Activated T-cell treated with anti-CD3 and anti-CD28 coated beads for 4 hours (primary cell): ENCODE measurements at places on chromosomes 11 and 22.

DNA sequence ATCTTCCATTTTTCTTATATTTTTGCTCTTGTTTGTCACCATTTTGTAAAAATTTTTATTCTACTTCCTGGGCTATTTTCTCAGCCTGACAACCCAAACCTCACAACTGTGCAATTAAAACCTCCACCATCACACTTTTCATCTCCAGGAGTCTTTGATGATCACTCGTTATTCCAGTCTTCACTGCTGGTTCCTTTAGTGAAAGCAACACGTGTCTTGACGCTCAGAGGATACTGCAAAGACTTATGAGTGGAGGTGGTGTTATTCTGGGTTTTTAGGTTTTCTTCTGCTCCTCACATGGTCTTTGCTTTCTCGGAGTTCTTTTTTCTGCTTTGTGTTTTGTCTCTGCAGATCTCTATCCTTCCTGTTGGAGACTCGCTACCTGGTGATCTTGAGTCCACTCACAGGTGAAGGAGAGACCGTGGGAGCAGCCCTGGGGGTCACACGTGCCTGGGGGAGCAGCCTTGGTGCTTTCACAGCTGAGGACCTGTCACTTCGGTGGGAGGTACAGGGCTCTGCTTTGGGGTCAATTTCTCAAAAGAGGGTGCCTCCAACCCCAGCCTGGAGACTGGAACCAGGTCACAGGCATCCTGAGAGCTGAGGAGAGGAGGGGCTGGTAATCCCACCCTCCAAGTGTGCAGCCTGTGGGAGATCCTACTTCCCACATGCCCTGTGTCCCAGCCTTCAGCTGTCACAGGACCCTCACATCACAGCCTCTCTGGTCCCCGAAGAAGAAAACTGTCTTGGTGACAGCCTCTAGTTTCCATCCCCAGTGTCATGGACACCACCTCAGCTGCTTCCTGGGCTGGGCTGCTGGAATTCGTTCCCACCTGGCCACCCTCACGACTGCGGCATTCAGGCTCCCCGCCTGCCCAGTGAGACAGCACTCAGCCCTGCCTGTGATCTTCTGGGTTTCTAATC lies 11.0 kb downstream of the SULT4A1 start:
- DNase-seq: no peak

- no peak for DNase-seq
These were observed 140.4 kb downstream of the WNT7B start for GRCh38 chr22:45836418-45837169.

DNA sequence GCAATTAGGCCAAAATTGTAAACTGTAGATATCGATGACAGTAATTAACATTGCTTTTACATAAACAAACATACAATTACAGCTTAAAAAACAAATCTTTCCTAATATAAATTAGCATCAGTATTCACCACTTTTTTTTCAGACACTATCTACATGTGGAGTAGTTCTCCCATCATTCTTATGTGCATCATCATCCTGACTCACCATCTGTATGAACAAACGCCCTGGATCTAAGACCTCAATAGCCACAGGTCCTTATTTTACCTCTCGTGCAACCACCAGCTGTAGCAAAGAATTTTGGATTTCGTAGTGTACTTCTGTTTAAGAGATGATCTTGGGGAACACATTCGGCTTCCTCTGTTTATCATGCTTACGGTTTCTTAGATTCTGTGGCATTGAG lies 551.9 kb upstream of the KIRREL3 start:
- DNase-seq: no peak

- no peak for DNase-seq
These were observed 19.1 kb downstream of the ARHGEF17 start for GRCh38 chr11:73326929-73327811.

- DNase-seq: no peak
These were observed 304.2 kb downstream of the BRD1 start for GRCh38 chr22:49523374-49524008.

- no peak for DNase-seq
These were observed 70.1 kb downstream of the ARL14EP start for GRCh38 chr11:30393012-30393411.

- DNase-seq: no peak
These were observed 37.1 kb downstream of the NUCB2 start for GRCh38 chr11:17313349-17314231.

GRCh38 chr22:37062702-37063381 lies 11.3 kb downstream of the KCTD17 start:
- no peak for DNase-seq

DNA sequence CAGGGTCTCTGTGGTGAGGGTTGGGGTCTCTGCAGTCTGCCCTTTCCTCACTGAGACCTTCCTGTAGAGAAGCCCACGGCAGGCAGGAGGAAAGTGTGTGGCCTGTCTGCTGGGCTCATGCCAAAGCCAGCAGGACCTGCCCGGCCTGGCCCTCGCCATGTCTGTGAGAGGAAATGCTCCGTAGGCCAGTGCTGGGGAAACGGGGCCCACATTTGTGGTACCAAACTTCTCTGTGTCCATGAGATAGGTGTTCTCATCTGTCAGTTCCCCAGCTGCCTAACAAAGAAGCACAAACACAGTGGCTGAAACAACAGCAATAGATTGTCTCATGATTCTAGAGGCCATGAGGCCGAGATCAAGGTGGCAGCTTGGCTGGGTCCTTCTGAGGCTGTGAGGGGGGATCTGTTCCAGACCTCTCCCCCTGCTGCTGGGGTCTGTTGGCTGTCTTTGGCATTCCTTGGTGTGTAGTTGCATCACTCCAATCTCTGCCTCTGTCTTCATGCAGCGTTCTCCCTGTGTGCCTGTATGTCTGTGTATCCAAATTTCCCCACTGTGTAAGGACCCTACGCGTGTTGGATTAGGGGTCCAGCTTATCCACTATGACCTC lies 772.5 kb downstream of the TBC1D22A start:
- no peak for DNase-seq

DNA sequence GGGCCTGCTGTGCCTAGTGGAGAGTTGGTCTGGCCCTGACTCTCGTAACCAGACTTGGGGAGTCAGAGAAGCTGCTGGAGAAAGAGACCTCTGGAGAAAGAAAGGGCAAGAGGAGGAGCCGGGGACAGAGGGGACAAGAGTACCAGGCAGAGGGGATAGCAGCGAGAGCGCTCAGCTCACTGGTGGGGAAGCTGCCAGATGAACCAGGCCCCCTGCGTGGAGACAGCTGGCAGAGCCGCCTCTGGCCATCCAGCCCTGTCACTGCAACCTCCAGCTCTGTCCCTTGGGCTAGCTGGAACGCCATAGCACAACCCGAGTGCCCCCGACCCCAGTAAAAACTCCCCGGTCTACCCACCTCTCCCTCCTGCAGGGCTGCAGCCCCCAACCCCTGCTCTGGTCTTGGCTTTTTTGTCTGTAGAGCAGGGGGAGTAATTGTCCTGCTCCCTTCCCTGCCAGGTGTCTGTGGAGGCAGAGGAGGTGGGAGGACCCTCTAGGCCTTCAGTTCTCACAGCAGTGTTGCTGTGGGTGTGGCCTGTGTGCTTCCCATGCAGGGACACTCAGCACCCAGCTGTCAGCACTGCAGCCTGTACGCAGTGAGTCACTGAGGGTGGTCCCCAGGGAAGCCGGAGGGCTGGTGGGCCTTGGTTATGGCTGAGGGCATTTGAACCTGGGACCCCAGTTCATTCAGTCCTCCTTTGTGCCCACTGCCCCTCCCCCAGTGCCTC lies 4.8 kb upstream of the SUN2 start:
- no peak for DNase-seq

DNA sequence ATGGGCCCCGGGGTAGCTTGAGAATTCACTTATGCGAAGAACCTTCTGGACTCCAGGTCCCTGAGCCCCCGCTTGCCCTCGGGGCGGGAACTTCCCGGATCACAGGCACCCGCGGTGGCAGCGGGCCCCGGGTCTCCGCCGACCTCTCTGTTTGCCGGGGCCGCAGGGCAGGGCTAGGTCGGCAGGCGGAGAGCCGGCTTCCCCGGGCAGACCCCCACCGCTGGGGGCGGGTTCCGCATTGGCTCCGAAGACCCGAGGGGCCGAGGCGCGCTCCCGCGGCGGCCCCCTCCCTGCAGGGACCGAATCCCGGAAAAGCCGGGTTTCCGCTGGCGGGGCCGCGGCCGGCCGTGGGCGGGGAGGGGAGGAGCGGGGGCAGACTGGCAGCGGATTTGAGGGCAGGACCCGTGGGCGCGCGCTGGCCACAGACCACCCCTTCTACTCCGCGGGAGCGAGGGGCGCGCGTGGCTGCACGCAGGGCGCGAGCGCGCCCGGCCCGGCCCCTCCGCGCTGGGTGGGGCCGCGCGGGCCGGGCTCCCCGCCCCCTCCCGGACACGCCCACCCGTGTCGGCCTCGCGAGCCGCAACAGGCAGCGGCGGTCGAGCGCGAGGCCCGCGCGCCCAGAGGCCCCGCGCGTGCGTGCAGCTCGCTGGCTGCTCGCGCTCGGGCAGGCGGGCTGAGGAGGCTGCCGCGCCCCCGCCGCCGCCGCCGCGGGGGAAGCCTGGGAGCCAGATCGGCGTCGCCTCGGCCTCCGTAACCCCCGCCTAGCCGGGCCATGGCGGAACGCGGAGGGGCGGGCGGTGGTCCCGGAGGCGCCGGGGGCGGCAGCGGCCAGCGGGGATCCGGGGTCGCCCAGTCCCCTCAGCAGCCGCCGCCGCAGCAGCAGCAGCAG lies at the start of gene PACS1:
Gene PACS1, plus strand, starts transcription at position 558 of the 889 bp plus-strand sequence. Its CDS starts 215 bp downstream, at position 773.
- peak; percentile 63 for DNase-seq

GRCh38 chr11:113862435-113862834 lies 12.9 kb downstream of the USP28 start:
- no peak for DNase-seq

DNA sequence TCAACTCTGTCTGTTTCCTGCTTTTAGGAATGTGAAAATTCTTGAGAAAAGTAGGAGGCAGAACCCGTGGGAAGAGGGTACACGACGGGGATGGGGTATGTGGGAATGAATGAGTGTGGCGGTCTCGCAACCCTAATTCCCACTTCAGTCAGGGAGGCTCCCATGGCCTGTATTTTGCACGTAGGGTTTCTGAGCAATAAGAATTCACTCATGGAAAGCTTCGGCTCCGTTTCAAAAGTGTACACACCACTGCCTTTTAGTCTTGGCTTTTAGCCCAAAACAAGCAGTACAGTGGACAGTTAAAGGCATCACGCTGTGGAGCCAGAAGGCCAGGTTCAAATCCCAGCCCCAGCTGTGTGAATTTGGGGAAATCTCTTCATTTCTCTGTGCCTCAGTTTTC lies 116.7 kb downstream of the MN1 start:
- DNase-seq: no peak

GRCh38 chr22:20423906-20424551 lies 13.6 kb downstream of the SCARF2 start:
- DNase-seq: no peak
